DMS153 (cell line): ENCODE measurements at places on chromosomes 6 and 20.
A peak's percentile ranks its signal among the peaks of the same experiment; 100 is the strongest.

- no peak for DNase-seq
Observed at GRCh38 chr6:39221779-39222641, 7.3 kb downstream of the KCNK5 start.

DNA sequence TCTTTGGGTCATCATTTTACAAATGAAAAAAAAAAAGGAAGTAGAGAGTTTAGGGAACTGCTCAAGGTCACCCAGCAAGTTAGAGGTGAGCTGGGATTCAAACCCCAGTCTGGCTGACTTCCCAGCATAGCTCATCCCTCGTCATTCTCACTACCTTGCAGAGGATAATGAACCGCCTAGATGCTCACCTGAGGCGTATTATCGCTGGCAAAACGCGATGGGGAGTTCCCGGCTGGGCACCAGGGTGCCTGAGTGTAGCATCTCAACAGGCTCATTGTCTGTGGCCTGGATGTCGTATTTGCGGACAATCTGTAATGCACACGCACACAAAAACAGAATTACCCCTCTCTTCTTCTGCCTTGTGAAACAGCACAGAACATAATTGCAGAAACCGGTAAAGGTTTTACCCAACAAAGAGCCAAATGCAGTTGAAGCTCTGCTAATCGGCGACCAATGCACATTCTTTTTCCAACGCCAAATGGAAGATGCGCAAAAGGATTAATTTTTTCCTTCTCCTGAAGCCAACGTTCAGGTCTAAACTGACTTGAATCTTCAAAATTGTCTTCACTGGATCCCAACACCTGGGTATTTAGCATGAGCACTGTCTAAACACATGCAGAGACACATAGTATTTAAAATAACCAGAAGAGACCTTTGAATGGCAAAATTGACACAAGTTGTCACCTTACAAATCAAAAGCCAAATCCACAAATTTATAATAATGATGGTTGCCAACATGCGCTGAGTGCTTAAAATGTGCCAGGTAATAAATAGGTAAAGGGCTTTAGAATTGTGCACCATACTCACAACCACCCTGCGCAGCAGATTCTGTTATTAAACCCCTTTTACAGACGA, 16.6 kb downstream of the CYP24A1 start:
- DNase-seq, result no peak

GRCh38 chr20:37528446-37529213, 954 bp upstream of the BLCAP start:
- no peak for DNase-seq

DNA sequence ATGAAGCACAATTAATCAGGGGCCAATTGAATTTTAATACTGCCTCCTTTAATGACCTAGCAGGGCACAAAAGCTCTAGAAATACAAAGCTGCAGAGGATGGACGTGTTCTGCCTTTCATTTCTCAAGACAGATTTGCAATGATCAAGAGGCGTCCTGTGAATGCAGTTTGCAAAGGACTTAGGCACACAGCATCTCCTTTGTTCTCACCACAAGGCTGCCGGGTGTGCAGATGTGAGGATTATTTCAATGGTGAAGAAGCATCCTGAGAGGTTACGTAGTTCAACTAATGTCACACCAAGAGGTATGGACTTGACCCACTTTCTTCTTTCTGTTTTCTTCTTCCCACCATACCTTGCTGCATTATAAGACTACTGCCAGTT, 42.9 kb upstream of the SPTLC3 start:
- no peak for DNase-seq

DNA sequence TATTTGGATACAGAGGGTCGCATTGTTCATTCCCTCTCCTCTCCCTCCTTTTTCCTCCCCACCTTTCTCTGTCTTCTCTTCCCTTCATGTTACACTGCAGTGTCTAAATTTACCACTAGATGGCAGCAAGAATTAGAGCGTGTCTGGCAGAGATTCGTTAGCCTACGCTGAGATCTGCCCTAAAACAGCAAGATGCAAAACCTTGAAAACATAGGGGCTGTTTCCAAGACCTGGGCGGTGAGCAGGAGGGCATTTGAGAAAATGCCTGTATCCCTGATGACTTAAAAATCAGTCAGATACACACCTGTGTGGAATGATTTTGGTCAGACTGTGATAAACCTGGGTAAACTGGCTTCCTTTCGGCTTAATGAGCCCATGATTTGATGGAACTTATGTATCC, 101.5 kb upstream of the ISM1 start:
- DNase-seq, result peak; percentile 26
